ENCODE measurements at places on chromosomes 5 and 9. TPM values are rescaled to one million over a fixed set of nuclear protein-coding genes. Genes with fewer than 3 reads are reported as not detected.

GRCh38 chr5:80871541-80871961 is 88.6 kb upstream of the RASGRF2 start:
- no peak overlapping the region for H3K27ac ChIP-seq
- H3K27me3 ChIP-seq, result no peaks in the 10 kb centered on the region
- H3K36me3 ChIP-seq, result peaks cover 27% of the 10 kb centered on the region
- H3K4me3 ChIP-seq, result no peak overlapping the region
- peak; percentile 55 for DNase-seq

- H3K27me3 ChIP-seq, result peaks cover 19% of the 10 kb centered on the region
- no peak for DNase-seq
- H3K4me3 ChIP-seq, result no peak overlapping the region
- H3K4me1 ChIP-seq, result no peaks in the 10 kb centered on the region
- no peaks in the 10 kb centered on the region for H3K36me3 ChIP-seq
Measured at GRCh38 chr5:137689306-137689705, 46.6 kb downstream of the KLHL3 start.

DNA sequence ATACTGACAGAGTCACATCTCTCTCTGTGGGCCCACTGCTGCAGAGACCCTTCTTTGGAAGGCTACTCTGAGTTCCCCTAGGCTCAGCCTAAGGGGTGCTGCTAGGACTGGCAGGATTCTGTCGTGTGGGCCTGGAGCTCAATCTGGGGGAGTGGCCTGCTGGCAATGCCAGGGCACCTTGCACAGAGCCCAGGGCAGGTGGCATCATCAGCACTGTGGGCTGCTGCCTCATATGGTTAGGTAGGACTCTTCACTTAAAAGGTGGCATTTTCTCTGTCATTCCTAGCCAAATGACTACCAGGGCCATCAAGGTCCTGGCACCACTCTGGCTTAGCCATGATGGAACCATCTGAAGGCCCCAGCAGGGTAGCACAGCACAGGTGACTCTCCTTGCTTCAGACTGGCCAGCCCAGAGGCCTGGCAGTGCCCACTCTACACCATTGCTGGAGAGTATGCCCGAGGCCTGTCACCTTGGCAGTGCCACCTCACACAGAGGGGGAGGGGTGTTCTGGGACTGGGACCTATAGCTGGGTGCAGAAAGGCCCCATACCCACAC is 21.9 kb downstream of the PITX1 start:
- H3K27me3 ChIP-seq, result no peaks in the 10 kb centered on the region
- H3K36me3 ChIP-seq, result peaks cover 5% of the 10 kb centered on the region
- H3K27ac ChIP-seq, result no peak overlapping the region
- no peak for DNase-seq

GRCh38 chr9:74496819-74497747 is at the start of gene RORB:
Gene RORB, plus strand, starts transcription at chr9:74497335. Its CDS starts 642 bp downstream, at chr9:74497977.
- no peak for DNase-seq
- no peak within 1 kb of the TSS for H3K27ac ChIP-seq
- no peaks in the 10 kb centered on the region for H3K36me3 ChIP-seq
- H3K4me1 ChIP-seq, result peaks cover 11% of the 10 kb centered on the region

The PCDHGC5 gene
- total RNA-seq, result 0.69 TPM

The ROR2 gene
- total RNA-seq, result 0.10 TPM

The CCNB1 gene
- total RNA-seq, result 84.3 TPM

Data from MCF 10A (cell line).